A549 treated with AZD2906 at 1 μM for 4 hours (cell line): ENCODE measurements at places on chromosomes 11 and 22. TPM values are rescaled to one million over a fixed set of nuclear protein-coding genes. Genes with fewer than 3 reads are reported as not detected.

The B3GAT3 gene
- total RNA-seq: 44.5 to 55.6 TPM (median 54.8 TPM) in 5 replicates

The TLCD5 gene
- total RNA-seq: 5.3 to 7.8 TPM (median 7.2 TPM) in 5 replicates

The SLC35C1 gene
- total RNA-seq: 28.9 to 34.6 TPM (median 30.7 TPM) in 5 replicates

The UBQLNL gene
- 0.02 TPM in 1 of 5 replicates, not detected in the others for total RNA-seq

The HSPB2 gene
- total RNA-seq: not detected in 5 replicates

The MRGPRX3 gene
- total RNA-seq: 0.06 to 0.07 TPM in 2 of 5 replicates, not detected in the others

The OR8A1 gene
- total RNA-seq: not detected in 5 replicates

The DAGLA gene
- total RNA-seq: 5.2 to 8.3 TPM (median 7.4 TPM) in 5 replicates
